Pancreas (tissue), 10 donors: ENCODE measurements at places on chromosomes 1 and 21. TPM values are rescaled to one million over a fixed set of nuclear protein-coding genes. Genes with fewer than 3 reads are reported as not detected.

RHOU gene
- total RNA-seq = 5.4 TPM

FAM229A gene
- total RNA-seq = 4.4 TPM

SPRR2B gene
- total RNA-seq = not detected

FMN2 gene
- 0.76 TPM for total RNA-seq

DNA sequence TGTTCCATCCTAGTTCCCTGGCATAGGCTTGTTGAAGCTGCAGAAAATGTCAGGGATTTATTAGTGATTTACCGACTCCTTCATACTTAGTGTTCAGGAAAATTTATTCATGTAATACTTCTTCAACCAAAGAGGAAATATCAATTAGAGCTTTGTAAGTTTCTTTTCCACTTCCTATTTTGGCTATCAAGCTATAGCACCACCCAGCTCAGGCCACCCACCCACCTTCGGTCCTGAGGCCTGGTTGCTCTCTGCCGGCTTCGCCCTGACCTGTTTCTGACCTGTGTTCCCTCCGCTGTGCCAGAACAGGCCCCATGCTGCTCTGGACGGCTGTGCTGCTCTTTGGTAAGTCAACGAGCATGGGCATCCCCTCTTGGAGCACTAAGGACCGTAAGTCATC is at the start of gene FCRL6:
Gene FCRL6, plus strand, starts transcription at position 250 of the 400 bp plus-strand sequence. Its CDS starts 65 bp downstream, at position 315.
- no peak for DNase-seq

GRCh38 chr1:243496187-243496646 is 240.4 kb downstream of the SDCCAG8 start:
- DNase-seq = no peak

DNA sequence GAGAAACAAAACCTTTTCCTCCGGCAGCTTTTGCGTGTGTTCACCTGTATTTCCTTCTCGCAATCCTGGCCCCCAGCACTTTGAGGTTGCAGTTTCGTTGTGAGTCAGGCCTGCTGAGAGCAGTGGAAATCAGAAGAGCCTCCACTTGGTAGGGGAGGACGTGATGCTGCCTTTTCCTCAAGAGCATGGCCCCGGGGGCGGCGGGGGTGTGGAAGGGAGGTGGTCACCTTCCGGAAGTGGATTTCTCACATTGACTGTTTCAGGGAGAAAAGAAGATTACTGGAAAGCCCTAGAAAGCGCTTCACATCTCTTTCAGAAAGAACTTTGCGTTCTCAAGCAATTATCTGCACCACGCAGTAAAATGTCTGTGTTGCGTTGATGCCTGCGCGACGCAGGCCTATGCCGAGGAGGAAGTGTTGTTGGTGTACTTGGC is 12.2 kb upstream of the IL10 start:
- no peak for DNase-seq

DNA sequence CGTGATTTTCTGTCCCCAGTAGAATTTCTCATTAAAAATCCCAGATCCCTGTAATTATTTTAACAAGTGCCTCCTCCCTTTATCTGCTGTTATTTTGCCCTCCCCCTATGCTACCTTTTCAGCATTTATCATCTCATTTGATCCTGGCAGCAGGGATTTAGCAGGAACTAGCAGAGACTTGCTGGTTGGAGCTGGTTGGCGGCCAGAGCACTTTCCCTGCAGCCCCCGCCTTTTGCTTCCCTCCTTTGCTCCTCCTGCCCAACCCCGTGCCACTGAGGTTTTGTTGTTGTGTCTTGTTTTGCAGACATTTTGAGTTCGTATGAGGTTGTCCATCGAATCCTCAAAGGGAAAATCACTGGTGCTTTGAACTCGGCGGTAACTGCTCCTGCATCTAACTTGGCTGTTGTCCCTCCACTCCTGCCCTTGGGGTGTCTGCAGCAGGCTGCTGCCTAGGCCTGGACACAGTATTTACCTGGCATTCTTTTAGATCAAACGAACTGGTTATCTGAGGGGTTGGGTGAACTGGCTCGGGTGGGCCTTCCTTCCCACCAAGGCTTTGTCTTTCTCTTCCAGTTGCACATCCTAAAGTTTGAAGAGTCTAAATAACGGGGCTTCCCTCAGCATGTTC is 11.2 kb downstream of the UBE2Q1 start:
- no peak for DNase-seq
